NCI-H1048 (cell line): ENCODE measurements at places on chromosomes 6 and 20.

DNA sequence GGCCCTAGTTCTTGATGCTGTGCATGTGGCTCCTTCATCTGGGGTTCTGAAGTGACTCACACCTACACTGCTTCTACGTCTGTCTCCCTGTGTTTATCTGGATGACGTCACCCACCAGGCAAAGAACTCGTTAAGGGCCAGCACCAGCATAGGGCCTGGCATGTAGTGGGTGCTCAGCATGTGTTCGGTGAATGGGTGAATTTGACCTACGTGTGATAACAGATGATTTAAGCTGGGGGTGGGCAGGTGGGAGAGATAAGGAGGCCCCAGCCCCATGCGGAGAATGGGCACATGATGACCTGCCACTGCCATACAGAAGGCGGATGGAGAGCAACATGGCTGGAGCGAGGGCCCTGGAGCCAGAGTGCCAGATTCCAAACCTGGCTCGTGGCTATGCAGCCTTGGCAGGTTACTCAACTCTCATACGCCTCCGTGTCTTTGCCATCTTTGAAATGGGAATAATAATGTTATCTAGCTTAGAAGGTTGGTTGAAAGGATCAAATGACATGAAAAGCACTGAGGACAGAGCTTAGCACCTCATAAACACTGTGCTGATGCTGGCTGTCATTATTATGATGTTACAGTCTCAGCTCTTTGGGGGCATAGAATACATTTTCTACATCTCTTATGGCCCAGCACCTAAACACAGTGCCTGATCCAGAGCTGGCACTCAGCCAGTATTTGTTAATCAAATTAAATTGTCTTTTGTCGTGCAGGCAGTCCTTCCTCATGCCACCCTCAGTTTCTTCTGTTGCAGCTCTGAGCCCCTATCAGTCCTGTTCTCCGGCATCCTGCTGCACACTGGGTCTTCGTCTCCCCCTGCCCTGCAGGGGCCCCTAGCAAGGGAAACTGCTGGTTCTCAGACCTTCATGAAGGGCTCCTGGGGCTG, 39.6 kb downstream of the VEGFA start:
- no peak for DNase-seq

- no peak for DNase-seq
Observed at GRCh38 chr20:31716818-31717477, 5.7 kb downstream of the BCL2L1 start.

GRCh38 chr20:15144916-15145315, 807.5 kb upstream of the FLRT3 start:
- DNase-seq, result no peak

GRCh38 chr6:117591405-117591804, 10.9 kb downstream of the GOPC start:
- DNase-seq, result no peak

DNA sequence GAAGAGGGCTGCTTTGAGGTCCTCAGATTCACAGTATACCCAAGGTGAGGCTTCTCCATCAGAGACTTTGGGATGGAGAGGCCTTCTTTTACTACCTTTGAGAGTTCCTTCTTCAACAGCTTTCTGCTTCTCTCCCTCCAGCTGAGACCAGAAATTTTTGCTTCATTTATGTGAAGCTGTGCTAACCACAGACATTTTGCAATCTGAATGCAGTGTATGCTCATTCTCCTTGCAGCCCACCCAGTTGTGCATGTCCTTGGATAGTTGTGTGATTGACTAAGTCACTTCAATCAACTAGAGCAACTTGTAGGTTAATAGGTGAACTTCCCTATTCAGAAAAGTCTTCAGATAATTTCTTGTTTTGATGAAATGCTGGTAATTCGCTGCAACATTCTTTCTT, 20.1 kb downstream of the DCBLD1 start:
- DNase-seq, result no peak

GRCh38 chr6:52985228-52985627, 9.9 kb downstream of the GSTA4 start:
- DNase-seq, result no peak
